Left lobe of liver (tissue), 2 donors: ENCODE measurements at places on chromosomes 3 and 15.
A peak's percentile ranks its signal among the peaks of the same experiment; 100 is the strongest.

GRCh38 chr3:99419116-99419515, 219.3 kb upstream of the COL8A1 start:
- no peak for DNase-seq

- DNase-seq = no peak
These were observed 112.2 kb downstream of the CHL1 start for GRCh38 chr3:308597-309321.

GRCh38 chr3:46440531-46441294, 24.0 kb downstream of the LTF start:
- no peak for DNase-seq

- DNase-seq = no peak
These were observed 54.8 kb upstream of the LMCD1 start for GRCh38 chr3:8446845-8447244.

GRCh38 chr15:100728371-100729201, 126.2 kb downstream of the ASB7 start:
- DNase-seq = peak; percentile 37

DNA sequence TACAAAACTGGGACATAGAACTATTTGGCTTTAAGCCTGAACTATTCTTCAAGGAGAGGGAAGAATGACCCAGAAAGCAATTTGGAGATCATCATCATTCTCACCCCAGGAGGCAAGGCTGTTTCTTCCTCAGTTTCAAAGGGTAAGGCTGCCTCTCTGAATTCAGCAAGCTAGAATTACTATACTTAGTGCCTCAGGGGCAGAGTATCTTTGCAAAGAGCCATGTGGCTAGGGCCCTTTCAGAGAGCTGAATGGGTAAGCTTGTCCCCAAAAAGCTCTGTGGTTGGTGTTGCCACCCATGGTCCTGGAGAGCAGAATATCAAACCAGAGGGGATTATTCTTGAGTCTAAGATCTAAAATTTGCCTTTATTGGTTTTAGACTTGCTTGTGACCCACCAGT, 720.3 kb upstream of the ARPP21 start:
- no peak for DNase-seq

DNA sequence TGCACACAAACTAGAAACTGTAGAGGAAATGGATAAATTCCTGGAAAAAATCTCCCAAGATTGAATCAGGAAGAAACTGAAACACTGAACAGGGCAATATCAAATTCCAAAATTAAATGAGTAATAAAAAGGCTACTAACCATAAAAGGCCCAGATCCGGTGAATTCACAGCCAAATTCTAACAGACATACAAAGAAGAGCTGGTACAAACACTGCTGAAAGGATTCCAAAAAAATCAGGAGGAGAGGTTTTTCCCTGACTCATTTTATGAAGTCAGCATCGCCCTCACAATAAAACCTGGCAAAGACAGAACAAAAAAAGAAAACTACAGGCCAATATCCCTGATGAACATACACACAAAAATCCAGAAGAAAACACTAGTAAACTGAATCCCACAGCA, 462.4 kb upstream of the THBS1 start:
- DNase-seq = no peak

DNA sequence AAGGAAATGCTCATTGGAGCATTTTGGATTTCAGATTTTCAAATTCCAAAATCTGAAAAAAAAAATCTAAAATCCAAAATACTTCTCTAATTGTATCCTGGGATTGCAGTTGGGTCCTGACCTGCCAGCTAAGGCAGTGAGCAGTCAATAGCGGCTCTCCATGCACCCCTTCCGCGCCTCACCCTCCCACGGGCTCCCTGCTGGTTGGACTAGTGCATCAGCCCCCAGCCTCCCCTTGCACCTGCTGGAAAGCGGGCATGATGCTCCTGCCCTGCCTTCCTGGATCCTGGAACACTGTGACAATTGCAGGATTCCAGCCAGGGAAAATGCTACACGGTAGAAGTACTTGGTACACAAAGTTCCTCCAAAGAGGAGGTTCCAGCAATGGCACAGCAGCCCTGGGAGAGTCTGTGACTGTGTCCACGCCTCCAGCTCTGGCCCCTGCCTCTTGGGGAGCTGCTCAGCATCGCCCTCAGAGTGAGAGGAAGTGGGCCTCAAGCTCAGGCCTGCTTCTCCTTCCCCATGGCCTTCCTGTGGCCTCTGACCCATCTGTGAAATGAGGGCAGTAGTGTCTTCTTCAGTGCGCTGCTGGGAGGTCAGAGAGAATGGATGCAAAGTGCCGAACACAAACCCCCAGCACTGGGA, 39.5 kb upstream of the CHRNB4 start:
- no peak for DNase-seq

GRCh38 chr15:76206325-76206976, 104.8 kb downstream of the ETFA start:
- peak; percentile 88 for DNase-seq

DNA sequence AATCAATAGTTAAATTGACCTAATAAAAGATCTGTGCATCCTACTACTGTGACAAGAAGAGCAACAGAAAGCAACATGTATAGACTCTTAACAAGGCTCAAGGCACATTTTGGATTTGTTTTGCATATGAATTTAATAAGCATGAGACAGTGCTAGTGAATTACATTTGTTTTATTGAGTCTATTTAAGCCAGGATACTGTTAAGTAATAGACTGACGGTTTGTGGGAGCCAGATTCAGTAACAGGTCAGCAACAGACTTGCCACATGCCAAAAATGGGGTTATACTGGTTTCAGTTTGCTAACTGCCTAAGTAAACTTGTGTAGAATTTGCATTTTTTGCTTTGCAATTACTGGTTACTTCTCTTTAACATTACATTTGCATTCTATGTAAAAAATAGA, 54.0 kb downstream of the MBNL1 start:
- no peak for DNase-seq

DNA sequence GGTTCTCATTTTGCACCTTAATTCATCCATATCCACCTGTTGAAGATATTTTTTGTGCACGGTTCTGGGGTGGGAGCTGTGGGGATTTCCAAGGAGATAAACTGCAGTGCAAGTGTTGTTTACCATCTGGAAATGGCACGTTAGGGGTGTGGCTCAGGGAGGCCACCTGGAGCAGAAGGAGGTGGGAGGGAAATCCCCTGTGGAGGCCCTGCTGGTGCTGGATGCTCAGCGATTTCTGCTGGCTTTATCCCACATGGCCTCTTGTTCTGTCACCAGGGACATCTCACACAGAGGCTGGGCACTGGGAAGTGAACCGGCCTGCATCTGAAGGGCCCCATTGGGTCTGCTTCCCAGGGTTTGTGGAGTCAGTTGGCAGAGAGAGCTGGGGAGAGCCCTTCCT, 24.3 kb downstream of the TRPM1 start:
- no peak for DNase-seq

GRCh38 chr15:78216276-78217104, 17.9 kb downstream of the ACSBG1 start:
- DNase-seq = peak; percentile 94

DNA sequence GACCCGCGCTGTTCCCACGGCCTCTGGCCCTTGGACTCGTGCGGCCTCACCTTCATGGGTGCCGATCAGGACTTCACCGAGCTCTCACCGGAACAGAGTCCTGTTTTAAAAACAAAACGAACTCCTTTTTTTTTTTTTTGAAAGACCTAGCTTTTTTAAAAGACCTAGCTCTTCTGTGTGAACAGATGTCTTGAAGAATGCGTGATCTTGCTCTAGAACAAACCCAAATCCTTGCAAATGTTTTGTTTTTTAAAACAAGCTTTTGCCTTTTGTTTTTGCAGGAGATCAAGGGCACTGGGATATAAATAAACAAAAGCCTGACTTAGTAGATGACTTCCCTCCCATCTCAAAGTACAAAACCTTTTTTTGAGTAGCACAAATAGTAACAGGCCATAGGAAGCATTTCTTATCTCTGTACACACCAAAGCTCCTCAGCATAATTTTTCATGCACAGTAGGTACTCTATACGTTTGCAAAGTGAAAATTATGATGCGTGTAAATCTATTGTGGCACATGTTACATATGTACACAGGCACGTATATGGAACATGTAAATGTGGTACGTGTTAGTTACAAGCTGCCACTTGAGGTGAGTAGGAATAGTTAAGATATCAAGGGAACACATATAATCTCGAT, 1.1 kb upstream of the MSL2 start:
- no peak for DNase-seq
